AG08395 (cell line): ENCODE measurements at places on chromosomes 5 and 9.
A peak's percentile ranks its signal among the peaks of the same experiment; 100 is the strongest.

GRCh38 chr9:27800692-27801370, 227.6 kb upstream of the C9orf72 start:
- DNase-seq: no peak

DNA sequence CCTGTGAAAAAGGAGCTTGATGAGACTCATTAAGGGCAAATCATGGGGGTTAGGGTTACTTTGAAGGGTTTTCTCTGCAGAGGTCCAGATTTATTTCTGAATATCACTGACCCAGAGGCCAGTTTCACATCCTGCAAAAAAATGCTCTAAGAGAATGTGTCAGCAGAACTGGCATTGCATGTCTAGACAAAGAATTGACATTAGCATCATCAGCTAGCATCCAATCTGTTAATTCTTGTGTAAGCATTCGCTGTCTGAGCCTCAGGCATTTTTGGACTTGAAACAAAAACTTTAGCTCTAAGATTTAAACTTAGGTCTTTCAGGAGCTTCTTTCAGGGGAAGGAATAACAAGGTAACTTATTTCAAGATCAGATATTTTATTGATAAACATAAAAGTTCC, 187.9 kb upstream of the ELL2 start:
- DNase-seq: peak; percentile 45

- DNase-seq: peak; percentile 88
Measured at GRCh38 chr5:59792983-59793585, 100.4 kb downstream of the PDE4D start.

- no peak for DNase-seq
Measured at GRCh38 chr5:61667525-61668218, 335.6 kb downstream of the ZSWIM6 start.

GRCh38 chr5:139037732-139038131, 160.4 kb downstream of the SIL1 start:
- DNase-seq: no peak

GRCh38 chr9:127909839-127910273, 7.0 kb downstream of the ST6GALNAC4 start:
- DNase-seq: no peak

- peak; percentile 94 for DNase-seq
Measured at GRCh38 chr9:116365056-116365471, 211.5 kb downstream of the PAPPA start.

DNA sequence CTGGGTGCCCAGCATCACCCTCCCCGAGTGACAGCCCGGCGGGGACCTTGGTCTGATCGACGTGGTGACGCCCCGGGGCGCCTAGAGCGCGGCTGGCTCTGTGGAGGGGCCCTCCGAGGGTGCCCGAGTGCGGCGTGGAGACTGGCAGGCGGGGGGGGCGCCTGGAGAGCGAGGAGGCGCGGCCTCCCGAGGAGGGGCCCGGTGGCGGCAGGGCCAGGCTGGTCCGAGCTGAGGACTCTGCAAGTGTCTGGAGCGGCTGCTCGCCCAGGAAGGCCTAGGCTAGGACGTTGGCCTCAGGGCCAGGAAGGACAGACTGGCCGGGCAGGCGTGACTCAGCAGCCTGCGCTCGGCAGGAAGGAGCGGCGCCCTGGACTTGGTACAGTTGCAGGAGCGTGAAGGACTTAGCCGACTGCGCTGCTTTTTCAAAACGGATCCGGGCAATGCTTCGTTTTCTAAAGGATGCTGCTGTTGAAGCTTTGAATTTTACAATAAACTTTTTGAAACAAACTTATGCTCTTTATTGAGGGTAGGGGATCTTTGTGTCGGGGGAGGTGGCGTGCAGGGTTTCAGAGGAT, 1.3 kb downstream of the GADD45G start:
- DNase-seq: peak; percentile 68

DNA sequence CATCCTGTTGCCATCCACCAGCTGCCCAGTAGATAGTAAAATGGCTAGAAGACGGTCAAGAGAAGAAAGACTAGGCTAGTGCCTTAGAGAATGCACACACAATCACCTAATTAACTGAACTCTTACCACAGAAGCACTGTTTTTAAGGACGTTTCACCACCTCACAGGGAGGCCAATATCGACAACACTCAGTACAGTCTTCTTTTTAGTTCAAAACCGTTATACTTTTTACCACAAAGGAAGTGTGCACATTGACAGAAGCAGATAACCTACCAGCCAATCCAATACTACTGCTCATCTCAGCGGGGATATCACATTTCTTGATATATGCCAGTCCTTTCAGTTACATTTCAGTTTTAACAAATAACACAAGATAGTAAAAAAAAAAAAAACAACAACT, 122.3 kb downstream of the GNAQ start:
- DNase-seq: no peak

GRCh38 chr9:80320480-80320879, 748.7 kb downstream of the TLE4 start:
- DNase-seq: no peak

- DNase-seq: no peak
Measured at GRCh38 chr9:134775081-134775951, 105.3 kb upstream of the FCN2 start.

- DNase-seq: no peak
Measured at GRCh38 chr5:107224272-107224671, 446.5 kb downstream of the EFNA5 start.

DNA sequence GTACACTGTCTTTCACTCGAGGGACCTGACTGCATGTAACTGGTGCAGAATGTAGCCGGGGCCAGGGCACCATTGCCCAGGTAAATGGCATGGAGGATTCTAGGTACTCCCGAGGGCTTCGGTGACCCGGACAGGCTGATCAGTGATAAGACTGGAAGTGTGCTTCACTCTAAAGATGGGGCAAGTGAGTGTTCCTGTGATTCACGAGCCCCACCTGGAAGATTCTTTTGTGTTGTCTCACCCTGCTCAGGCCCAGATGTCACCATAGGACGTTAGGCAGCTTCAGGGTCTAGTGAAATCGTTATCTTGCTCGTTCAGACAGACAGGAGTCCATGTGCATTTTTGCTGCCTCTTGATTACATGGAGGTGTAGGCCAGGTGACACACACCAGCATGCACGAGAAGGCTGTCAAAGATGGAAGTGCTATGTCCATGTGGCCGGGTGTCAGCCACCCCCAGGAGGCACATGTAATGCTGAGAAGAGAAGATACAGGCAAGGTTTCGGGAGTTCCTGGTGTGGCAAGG, 73.9 kb downstream of the WNK2 start:
- DNase-seq: no peak

DNA sequence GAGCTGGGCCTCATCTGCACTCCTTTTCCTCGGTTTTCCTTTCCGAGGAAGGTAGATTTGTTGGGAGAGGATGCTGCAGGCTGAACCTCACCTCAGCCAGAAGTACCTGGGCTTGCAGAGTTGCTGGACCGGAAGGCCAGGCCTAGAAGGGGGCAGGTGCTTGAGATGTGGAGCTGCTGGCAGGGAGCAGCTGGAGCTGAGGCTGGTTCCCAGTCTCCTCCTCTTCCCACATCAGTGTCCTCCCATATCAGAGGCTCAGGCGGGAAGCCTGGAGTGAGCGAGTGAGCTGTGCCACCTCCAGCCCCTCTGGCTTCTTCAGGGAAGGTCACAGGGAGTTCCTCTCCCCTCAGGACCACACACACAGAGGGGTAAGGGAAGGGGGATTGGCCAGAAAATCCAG, 259.4 kb downstream of the GADD45G start:
- DNase-seq: no peak

- DNase-seq: no peak
Measured at GRCh38 chr5:2755681-2756171, 4.2 kb upstream of the IRX2 start.

DNA sequence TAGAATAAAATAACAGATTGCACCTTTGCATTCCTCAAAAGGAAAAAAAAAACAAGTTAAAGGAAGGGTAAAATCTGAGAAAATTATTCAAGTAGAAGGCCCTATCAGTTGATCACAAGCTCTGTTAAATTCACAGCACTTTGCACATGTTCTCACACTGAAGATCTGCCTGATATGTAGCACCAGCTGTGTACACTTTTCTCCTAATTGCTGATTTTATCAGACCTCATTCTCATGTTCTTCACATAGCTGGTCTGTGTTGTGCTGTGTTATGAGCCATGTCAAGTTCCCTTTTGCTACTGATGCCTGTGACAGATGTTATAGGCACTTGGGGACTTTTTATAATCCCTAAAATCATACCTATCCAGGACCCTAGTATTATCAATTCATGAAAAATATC, 390.4 kb upstream of the PRR16 start:
- DNase-seq: no peak

DNA sequence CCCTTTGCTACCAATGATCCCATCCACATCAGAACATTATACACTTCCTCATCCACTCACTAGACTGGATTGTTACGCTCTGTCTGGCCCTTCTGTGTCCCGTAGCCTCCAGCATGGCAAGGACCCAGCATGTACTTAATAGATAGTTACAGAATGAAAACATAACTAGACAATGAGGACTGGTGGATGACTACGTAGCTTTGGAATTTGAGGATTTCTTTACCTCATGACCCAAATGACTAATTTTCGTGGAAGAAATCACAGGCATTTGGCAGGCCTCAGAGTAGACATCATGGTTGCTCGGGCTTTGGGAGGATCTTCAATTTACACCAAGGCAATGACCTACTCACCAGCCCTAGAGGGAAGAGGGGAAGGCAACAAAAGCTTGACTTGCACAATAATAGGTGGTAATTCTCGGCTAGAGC, 299.8 kb downstream of the TLE1 start:
- peak; percentile 94 for DNase-seq

GRCh38 chr9:75121914-75122558, 33.7 kb downstream of the OSTF1 start:
- no peak for DNase-seq

DNA sequence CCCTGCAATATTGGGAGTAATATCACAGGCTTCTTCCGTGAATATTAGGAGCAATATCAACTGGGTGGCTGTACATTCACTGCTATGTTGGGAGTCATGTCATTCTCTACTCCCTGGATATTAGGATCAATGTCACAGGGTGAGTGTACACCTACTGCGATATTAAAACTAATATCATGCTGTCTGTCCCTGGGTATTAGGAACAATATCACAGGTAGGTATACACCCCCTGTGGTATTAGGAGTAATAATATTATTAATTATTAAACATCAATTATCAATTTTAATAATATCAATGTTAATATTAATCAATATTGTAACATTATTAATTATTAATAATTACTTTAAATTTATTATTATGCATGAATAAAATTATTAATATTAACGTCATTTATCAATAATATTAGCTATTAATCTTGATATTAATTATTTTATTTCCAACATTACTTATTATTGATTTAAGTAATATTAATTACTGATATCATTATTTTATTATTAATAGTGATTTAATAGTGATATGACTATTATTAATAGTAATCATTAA, 121.9 kb downstream of the TMEM38B start:
- no peak for DNase-seq

- DNase-seq: no peak
Measured at GRCh38 chr9:26437056-26437711, 455.4 kb downstream of the CAAP1 start.

DNA sequence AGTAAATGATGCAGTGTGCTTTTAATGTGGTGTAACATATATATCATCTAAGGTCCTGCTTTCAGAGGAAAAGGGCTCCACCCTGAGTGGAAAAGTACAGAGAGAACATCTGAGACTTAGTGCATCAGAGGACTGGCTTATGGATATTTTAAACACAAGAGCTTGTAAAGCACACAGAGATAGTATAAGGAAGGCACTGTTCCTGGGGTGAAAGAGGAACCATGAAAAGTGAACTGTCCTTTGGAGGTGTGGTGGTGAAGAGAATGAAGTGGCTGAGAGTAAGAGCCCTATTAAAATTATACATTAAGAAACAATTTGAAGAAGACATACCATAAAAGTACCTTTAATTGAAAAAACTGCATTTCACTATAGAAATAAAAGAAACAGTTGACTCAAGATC, 68.9 kb downstream of the CSF2 start:
- no peak for DNase-seq

GRCh38 chr9:120405134-120405533, 174.8 kb downstream of the CDK5RAP2 start:
- DNase-seq: no peak

GRCh38 chr9:95666785-95667155, 150.0 kb upstream of the PTCH1 start:
- DNase-seq: no peak

GRCh38 chr5:79191457-79191856, 44.5 kb upstream of the JMY start:
- no peak for DNase-seq

DNA sequence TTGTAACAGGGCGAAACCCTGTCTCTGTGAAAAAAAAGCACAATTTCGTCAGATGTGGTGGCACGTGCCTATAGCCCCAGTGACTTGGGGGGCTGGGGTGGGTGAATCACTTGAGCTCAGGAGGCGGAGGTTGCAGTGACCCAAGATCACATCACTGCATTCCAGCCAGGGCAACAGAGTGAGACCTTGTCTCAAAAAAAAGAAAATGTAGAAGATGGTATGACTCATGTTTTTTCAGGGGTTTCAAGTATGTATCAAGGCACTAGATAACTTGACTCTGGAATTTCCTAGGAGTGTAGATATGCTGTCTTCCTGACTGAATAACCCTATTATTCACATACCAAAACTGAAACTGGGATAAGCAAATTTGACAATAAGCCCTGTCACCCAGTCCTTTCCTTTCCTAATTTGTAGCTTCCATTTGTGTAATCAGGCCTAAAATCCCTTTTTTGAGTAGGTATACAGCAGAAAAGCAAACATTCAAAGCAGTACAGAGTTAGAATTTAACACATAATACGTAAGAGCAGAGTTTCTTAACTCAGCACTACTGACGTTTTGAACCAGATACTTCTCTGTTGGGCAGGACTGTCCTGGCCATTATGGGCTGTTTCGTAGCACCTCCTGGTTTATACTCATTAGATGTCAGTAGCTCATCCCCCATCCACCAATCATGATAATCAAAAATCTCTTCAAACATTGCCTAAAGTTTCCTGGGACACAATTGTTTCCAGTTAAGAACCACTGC, 17.3 kb upstream of the ANKRD18B start:
- DNase-seq: peak; percentile 27

DNA sequence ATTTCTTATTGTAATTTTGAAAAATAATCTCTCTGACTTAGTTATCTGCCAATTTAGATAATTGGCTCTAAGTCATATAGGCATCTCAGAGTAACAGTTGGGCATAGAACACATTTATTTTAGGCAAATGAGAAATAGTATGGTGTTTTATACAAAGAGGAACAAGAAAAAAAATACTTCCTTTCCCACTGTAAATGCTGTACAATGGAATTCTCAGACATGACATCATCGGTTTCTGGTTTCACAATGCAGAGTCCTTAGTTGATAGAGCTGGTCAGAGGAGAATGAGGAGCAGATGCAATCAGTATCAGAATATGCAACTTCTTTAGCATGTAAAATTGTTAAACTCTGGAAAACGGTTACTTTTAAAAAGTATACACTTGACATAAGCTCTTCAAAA, 49.4 kb downstream of the PLK2 start:
- peak; percentile 61 for DNase-seq
